ENCODE measurements at places on chromosomes 2 and 18. TPM values are rescaled to one million over a fixed set of nuclear protein-coding genes. Genes with fewer than 3 reads are reported as not detected.

HOXD9 gene
- 0.66 TPM for total RNA-seq

GCC2 gene
- total RNA-seq = 85.7 TPM

TAF4B gene
- total RNA-seq = 1.6 TPM

EMILIN1 gene
- total RNA-seq = 210 TPM

FAM237A gene
- not detected for total RNA-seq

REG1A gene
- total RNA-seq = 33.7 TPM

TMEFF2 gene
- 12.8 TPM for total RNA-seq

SERPINB10 gene
- total RNA-seq = not detected

DNA sequence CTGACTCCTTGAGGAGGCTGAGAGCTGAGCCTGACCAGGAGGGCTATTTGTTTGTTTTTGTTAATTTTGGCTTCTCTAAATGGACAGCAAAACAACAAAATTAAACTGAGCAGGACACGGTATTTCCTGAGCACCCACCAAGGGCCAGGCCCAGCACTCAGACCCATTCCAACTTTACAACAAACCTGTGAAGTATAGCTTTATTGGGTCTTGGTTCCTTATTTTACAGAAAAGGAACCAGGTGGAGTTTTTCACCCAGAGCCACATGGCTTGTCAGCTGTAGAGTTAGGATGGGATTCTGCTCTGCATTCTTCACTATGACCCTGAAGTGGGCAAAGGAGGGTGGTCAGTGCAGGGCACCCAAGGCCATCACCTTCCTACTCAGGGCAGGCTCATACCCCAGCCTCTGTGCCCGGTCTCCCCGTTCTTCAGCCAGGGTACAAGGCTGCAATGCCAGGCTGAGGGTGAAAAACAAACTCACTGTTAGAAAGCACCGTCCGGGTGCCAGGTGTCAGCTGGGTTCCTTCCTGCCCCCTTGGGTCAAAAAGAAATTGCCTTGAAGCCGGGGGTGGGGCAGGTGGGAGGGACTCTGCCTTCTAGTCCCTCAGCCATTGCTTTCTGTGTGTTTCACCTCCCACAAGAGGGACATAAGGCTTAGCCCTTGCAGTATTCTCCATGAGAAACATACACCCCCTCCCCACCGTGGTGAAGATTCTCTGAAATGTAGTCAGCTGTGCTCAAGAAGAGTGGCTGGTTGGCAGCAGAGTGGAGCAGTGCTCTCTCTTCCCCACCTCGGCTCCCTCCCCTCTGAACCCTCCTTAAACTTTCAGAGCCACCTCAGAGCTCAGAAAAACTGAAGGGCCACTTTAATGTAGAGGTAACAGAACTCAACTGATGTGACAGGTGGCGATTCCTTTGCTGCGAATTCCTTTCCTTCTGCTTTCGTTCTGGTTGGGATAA is 2.2 kb downstream of the PSD4 start:
- no peak for DNase-seq

GRCh38 chr2:98665677-98666076 is 57.3 kb downstream of the UNC50 start:
- DNase-seq = no peak

DNA sequence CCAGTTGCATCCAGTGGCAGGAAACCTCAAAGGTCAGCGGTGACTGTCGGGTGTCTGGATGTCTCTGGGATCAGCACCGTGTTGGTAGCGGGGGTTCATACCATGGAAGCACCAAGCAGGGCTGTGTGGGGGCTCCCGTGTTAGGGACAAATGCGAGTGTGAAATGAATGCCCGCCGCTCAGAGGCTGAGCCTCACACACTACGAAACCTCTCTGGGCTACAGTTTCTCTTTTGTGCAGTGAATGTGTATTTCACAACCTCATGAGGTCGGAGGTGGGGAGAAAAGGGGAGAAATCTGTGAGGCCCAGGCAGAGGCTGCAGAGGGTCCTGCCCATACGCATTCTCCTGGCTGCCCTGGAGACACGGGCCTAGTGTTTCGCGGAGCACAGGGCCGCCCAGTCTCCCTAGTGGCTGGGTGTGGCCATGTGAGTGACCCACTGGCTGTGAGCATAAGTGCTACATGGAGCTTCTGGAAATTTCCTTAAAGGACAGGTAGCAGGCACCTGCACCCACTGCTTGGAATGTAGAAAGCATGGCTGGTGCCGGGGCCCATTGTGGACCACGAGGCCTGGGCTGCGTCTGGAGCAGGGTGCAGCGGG is 138.0 kb upstream of the GLI2 start:
- DNase-seq = no peak

GRCh38 chr2:241833101-241833663 is 24.2 kb downstream of the NEU4 start:
- DNase-seq = no peak

DNA sequence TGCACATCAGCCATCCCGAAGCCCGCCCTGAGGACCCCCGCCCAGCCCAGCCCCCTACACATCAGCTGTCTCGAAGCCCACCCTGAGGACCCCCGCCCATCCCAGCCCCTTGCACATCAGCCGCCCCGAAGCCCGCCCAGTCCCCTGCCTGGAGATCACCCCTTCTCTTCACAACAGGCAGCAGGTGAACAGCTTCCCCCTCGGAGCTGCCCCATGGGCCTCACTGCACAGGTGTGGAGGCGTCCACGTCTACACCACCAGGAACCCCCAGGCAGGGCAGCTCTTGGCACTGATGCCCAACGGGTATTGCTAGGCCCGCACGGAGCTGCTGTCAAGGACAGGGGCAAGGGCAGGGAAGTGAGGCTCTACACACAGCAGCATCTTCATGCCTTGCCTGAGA is 137.6 kb downstream of the HDAC4 start:
- no peak for DNase-seq

DNA sequence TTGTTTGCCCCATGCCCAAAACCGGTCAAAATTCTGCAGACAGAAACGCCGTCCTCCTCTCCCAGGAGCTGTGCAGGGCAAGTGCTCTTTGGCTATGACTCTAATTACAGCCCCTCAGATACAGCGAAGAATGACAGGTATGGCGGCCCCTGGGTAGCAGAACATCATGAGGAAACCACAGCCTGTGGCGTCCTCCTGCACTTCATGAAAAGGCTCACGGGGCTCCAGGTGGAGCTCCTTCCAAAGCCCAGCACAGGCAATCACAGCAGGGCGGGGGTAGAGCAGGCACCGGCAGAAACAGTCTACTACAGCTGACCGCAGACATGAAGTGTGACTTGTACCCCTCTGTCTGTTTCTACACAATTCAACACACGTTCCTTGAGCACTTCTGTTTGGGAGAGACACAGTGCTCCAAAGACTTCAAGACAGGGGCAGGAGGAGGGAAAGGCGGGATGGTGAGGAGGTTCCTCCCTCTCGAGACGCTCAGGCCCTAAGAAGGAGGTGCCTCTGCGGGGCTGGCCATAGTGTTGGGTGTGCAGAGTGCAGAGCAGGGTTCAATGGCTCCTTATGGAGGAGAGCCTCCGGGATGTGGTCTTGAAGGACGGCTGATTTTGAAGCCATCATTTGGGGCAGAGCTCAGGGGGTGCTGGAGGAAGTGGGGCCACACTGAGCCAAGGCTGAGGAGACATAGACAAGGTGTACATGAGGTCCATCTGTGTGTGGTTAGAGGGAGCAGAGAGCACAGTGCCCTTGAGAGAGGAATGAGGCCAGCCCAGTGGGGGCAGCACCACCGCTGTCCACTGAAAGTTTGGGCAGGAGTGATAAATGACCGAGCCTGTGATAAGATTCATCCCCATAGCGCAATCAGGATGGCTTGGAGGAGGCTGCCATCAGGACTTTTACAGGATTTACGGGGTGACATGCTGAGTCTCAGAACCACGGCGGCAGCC is 468.3 kb downstream of the EIPR1 start:
- no peak for DNase-seq

DNA sequence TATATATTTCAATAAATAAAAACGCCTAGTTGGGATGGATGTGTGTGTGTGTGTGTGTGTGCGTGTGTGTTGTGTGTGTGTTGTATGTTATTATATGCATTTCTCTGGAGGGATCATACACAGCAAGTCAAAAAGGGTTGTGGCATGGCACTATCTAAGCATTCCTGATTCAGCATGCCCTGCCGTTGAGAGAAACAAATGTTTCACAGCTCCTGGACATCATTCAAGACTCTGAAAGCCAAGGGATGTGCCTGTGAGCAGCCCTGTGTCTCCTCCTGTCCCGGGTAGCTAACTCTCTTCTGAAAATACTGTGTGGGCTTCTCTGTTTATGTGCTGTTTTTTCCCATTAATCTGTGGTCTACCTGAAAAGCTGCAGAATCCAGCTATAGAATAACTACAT is 197.9 kb upstream of the SETBP1 start:
- no peak for DNase-seq

- no peak for DNase-seq
These were observed 8.2 kb downstream of the ADAM17 start for GRCh38 chr2:9547262-9547991.

DNA sequence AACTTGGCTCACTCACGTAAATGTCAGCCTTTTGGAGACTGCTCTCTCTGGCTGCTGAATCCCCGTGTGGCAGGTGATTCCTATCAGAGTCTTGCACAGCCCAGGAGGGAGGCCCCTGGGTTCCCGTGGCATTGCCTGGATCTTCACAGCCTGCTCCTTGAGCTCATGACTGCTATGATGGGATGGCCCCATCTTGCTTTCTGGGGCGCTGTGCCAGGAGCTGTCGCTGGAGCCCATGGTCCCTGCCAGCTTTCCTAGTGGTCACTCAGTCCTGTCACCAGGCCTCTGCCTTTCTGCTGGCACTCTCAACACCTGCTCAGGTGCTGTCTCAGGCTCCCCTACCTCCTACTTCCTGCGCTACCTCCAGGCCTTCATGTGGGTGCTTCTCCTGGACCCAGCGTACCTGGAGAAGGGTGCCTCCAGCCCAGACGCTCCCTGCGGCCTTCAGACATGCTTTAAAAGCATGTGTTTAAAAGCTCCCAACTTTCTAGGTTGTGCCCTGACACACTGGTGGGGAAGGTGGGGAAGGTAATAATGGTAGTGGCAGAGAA is 110.1 kb downstream of the MCFD2 start:
- no peak for DNase-seq

- no peak for DNase-seq
These were observed 4.2 kb upstream of the WDFY1 start for GRCh38 chr2:223949241-223949840.

DNA sequence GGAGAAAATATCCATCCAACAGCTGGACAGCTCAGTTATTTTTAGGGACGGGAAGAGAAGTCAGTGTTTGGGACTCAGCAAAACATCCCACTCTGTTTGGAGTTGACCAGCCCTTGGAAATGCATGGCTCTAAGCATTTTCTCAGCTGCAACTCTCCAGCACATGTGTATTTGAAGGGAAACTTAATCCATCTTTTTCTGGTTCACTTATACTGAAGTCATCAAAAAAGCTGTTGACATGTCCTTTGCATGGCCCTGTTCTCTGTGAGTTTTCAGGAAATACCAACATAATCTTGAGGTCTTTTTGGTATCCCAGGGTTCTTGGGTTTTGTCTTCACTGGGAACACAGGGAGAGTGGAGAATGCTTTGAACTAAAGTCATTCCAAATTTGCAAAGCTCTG is 91.9 kb upstream of the CELF4 start:
- no peak for DNase-seq

DNA sequence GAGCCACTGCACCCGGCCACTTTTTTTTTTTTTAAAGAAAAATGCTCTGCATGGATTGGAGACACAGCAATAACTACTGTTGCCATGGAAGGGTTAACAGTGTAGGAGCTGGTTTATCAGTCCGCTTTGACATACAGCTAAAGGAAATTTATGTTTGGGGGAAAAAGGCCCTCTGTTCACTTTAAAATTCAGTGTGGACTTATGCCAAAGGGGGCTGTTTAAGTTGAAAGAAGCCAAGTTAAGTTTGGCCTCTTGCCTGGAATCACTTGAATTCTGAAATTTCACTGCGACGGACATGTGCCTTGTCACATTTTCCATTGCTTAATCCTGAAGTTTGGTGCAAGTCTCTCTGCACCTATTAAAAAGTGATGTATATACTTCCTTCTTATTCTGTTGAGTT is 3.1 kb downstream of the KCNE4 start:
- DNase-seq = no peak

- DNase-seq = no peak
These were observed 232.4 kb upstream of the RBMS1 start for GRCh38 chr2:160726046-160726445.

GRCh38 chr2:206831442-206831995 is 66.1 kb downstream of the FASTKD2 start:
- no peak for DNase-seq

- no peak for DNase-seq
These were observed 255.3 kb downstream of the VAPA start for GRCh38 chr18:10169064-10169562.

DNA sequence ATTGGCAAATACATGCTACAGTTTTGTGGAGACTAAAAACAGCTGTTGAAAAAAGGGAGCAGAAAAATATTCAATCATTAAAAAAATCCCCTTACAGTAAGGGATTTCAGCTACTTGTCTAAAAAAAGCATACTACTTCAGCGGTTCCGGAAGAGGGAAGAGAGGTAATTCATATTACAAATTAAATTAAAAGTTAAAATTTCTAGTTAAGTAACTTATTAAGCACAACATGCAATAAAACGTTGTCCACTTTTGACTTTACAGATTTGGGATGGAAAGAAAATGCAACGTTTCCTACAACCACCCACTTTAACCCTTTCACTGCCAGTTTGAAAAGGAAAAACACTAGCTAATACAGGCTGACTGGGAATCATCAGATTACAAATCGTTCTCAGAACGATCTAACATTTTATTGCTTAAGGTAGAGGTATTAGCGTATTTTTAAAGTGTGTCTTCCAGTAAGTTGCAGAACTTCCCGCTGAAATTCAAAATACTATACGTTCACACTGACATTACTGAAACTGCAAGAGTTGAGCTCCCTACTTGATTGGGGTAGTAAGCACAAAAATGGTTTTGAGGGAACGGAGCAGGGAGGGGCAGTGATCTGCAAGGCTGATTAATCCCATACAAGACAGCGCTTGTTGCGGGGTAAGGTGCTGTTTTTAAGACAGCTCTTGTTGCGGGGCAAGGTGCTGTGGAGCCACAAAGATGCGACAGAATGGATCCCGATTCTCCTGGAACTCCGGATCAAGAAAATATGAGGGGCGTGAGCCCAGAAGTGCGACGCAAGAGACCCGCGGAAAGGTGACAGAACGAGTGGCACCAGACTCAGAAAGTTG is 743 bp downstream of the HADHA start:
- DNase-seq = no peak

GRCh38 chr18:6776188-6776587 is 46.7 kb downstream of the ARHGAP28 start:
- DNase-seq = peak; percentile 15

- no peak for DNase-seq
These were observed 336.8 kb downstream of the MYCN start for GRCh38 chr2:16277117-16277516.

- no peak for DNase-seq
These were observed 198.4 kb downstream of the AFF3 start for GRCh38 chr2:99944019-99944418.

Data from mucosa of gallbladder (tissue), 1 donor.